ENCODE measurements at places on chromosomes 6 and 20. TPM values are rescaled to one million over a fixed set of nuclear protein-coding genes. Genes with fewer than 3 reads are reported as not detected.
A peak's percentile ranks its signal among the peaks of the same experiment; 100 is the strongest.

Gene GMDS
- total RNA-seq: 8.9 TPM

Gene TSBP1
- total RNA-seq: not detected

Gene TMEM30A
- 88.3 TPM for total RNA-seq

Gene ARMC2
- 6.9 TPM for total RNA-seq

Gene TUBB1
- not detected for total RNA-seq

Gene FILIP1
- 0.69 TPM for total RNA-seq

Gene MUC22
- total RNA-seq: not detected

Gene C20orf204
- 3.9 TPM for total RNA-seq

Gene WFDC5
- total RNA-seq: not detected

Gene SYS1
- total RNA-seq: 17.7 TPM

Gene SUMO4
- 1.3 TPM for total RNA-seq

Gene FAM83B
- total RNA-seq: not detected

DNA sequence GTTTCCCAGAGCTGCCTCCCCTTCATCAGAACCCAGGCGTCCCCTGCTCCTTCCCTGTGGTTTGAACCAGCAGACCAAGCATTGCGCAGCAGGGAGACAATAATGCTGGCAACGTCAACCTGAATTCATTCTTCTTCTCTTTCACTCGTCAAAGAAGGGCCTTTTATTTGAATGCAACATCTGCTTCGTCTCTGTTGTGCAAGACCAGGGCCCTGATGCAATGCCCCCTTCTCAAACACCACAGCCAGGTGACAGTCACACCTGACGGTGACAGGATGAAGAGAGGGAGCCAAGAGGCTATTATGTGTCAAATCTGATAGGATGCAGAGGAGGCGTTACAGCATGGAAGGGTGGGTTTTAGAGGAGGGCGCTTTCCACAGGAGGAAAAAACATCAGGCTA is 8.0 kb downstream of the INSM1 start:
- H3K27me3 ChIP-seq: peaks cover 15% of the 10 kb centered on the region
- DNase-seq: no peak
- no peak overlapping the region for H3K4me3 ChIP-seq
- H3K36me3 ChIP-seq: peaks cover 43% of the 10 kb centered on the region
- H3K4me1 ChIP-seq: peaks cover 30% of the 10 kb centered on the region
- peak overlapping the region; percentile 16 for H3K27ac ChIP-seq

- peaks cover 13% of the 10 kb centered on the region for H3K27me3 ChIP-seq
- H3K27ac ChIP-seq: no peak overlapping the region
- H3K36me3 ChIP-seq: peaks cover 4% of the 10 kb centered on the region
- peaks cover 33% of the 10 kb centered on the region for H3K4me1 ChIP-seq
- H3K4me3 ChIP-seq: peak overlapping the region; percentile 63
- no peak for DNase-seq
These were observed 9.0 kb downstream of the GNAS-AS1 start for GRCh38 chr20:58841539-58842264.

- H3K27ac ChIP-seq: no peak overlapping the region
- H3K27me3 ChIP-seq: peaks cover 1% of the 10 kb centered on the region
- H3K4me3 ChIP-seq: no peak overlapping the region
- H3K4me1 ChIP-seq: no peaks in the 10 kb centered on the region
These were observed 45.3 kb downstream of the CLIC5 start for GRCh38 chr6:45970326-45970725.

- no peak overlapping the region for H3K4me3 ChIP-seq
- H3K36me3 ChIP-seq: peaks cover 11% of the 10 kb centered on the region
- DNase-seq: no peak
These were observed 101.5 kb downstream of the RPP40 start for GRCh38 chr6:4902363-4902762.

DNA sequence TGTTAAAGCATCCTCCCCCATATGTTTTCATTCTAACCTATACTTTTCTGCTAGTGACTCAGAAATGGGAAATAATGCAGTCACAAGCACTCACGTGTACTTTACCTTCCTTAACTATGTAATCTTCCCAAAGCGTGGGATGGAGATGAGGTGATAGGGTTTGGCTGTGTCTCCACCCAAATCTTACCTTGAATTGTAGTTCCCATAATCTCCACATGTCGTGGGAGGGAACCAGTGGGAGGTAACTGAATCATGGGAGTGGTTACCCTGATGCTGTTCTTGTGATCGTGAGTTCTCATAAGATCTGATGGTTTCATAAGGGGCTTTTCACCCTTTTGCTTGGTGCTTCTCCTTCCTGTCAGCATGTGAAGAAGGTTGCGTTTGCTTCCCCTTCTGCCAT is 35.4 kb downstream of the AGPAT4 start:
- DNase-seq: no peak
- peaks cover 47% of the 10 kb centered on the region for H3K4me1 ChIP-seq
- H3K27me3 ChIP-seq: peaks cover 3% of the 10 kb centered on the region
- H3K4me3 ChIP-seq: peak overlapping the region; percentile 22

DNA sequence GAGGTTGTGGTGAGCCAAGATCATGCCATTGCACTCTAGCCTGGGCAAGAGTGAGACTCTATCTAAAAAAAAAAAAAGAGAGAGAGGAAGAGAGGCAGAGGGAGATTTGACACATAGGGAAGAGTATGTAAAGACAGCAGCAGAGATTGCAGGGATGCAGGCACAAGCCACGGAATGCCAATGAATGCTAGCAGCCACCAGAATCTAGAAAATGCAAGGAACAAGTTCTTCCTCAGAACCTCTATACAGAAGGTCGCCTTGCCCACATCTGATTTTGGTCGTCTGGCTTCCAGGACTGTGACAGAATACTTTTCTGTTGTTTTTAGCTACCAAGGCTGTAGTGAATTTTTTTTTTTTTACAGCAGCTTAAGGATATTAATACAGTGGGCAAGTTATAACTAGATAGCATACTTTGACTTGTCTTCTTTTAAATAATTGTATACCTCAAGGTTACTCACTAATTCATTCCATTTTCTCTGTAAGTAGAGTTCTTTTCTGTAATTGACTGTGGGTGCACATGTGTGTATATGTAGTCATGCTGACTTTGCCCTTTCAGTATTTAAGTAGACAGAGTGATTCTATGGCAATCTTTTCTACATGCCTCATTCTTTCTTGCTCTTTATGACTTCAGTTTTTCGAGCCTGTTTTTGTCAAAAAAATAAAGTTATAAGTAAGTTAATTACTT is 402.2 kb downstream of the GJA1 start:
- H3K27me3 ChIP-seq: no peaks in the 10 kb centered on the region
- no peak for DNase-seq
- no peaks in the 10 kb centered on the region for H3K4me1 ChIP-seq
- no peak overlapping the region for H3K4me3 ChIP-seq
- H3K36me3 ChIP-seq: no peaks in the 10 kb centered on the region

GRCh38 chr6:31308050-31308844 is 36.4 kb upstream of the HLA-C start:
- H3K27me3 ChIP-seq: peaks cover 1% of the 10 kb centered on the region
- no peaks in the 10 kb centered on the region for H3K36me3 ChIP-seq
- no peaks in the 10 kb centered on the region for H3K4me1 ChIP-seq
- no peak overlapping the region for H3K4me3 ChIP-seq
- H3K27ac ChIP-seq: no peak overlapping the region

GRCh38 chr20:50358971-50359370 is 151.2 kb upstream of the PTPN1 start:
- H3K36me3 ChIP-seq: no peaks in the 10 kb centered on the region
- H3K4me3 ChIP-seq: no peak overlapping the region
- H3K27ac ChIP-seq: no peak overlapping the region
- DNase-seq: no peak

- peaks cover 2% of the 10 kb centered on the region for H3K27me3 ChIP-seq
- H3K4me3 ChIP-seq: no peak overlapping the region
- H3K27ac ChIP-seq: no peak overlapping the region
- H3K36me3 ChIP-seq: no peaks in the 10 kb centered on the region
- no peak for DNase-seq
- no peaks in the 10 kb centered on the region for H3K4me1 ChIP-seq
These were observed 5.0 kb upstream of the CPNE1 start for GRCh38 chr20:35669681-35670080.

GRCh38 chr6:45858691-45859090 is 157.0 kb downstream of the CLIC5 start:
- no peaks in the 10 kb centered on the region for H3K4me1 ChIP-seq
- no peaks in the 10 kb centered on the region for H3K27me3 ChIP-seq
- H3K4me3 ChIP-seq: no peak overlapping the region
- no peaks in the 10 kb centered on the region for H3K36me3 ChIP-seq

DNA sequence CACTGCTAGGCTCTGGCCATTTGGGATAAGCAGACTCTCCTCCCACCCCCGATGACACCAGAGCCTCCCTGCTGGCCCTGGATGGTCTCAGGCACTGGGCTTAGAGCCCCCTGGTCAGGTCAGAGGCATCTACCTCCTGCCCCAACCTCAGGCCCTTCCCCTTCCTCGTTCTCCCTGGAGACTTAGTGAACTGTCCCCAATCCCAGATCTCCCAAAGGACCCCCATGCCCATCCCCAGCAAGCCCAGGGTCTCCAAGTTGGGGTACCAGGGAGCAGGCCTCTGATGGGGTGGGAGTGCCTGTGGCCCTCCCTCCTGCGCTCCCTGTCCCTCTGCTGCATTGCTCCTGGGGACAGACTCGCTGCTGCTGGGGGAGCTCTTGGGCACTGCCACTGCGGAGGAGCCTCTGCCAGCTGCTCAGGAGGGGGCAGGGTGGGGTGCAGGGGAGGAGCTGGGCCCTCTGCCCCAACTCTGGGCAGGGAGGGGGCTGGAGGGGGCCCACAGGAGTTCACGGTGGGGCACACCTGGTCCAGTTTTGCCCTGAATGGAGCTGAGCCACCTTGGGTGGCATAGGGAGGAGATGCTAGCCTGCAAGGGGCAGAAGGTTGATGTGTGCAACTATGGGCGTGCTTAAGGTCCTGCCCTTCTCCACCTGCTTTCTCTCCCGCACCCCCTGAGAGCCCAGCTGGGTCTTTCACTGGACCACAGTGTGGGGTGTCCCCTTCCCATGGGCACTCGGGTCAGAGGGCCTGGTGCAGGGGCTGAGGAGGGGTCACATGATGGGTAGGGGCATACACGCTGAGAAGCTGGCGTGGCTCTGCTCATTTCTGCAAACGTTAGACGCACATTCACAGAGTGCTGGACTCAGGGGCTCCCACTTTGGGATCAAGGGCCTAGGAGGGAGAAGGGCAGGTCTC is 40.4 kb downstream of the SPDEF start:
- no peaks in the 10 kb centered on the region for H3K36me3 ChIP-seq
- no peak overlapping the region for H3K27ac ChIP-seq
- H3K4me1 ChIP-seq: peaks cover 15% of the 10 kb centered on the region
- H3K4me3 ChIP-seq: peak overlapping the region; percentile 25
- no peak for DNase-seq
- H3K27me3 ChIP-seq: peaks cover 9% of the 10 kb centered on the region

DNA sequence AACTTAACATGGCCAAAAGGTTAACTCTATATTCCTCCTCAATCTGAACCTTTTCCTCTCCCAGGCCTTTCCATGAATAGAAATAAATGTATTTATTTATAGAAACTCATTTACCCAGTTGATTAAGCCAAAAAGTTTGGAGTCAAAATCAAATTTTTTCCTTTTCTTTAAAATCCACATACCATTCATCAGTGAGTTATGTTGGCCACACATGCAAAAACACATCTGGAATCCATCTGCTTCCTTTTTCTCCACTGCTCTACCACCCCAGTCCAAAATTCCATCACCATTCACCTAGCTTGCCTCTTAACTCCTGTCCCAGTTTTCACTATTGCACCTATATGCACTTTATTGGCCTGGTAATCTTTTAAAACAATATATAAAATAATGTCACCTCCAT is 62.4 kb upstream of the TMEM200A start:
- H3K4me3 ChIP-seq: no peak overlapping the region
- no peaks in the 10 kb centered on the region for H3K36me3 ChIP-seq
- no peak for DNase-seq
- no peaks in the 10 kb centered on the region for H3K27me3 ChIP-seq
- no peak overlapping the region for H3K27ac ChIP-seq
- H3K4me1 ChIP-seq: no peaks in the 10 kb centered on the region

GRCh38 chr6:63789699-63790098 is 154.1 kb downstream of the PHF3 start:
- no peaks in the 10 kb centered on the region for H3K27me3 ChIP-seq
- no peaks in the 10 kb centered on the region for H3K36me3 ChIP-seq
- H3K4me3 ChIP-seq: no peak overlapping the region
- DNase-seq: no peak
- H3K27ac ChIP-seq: no peak overlapping the region

DNA sequence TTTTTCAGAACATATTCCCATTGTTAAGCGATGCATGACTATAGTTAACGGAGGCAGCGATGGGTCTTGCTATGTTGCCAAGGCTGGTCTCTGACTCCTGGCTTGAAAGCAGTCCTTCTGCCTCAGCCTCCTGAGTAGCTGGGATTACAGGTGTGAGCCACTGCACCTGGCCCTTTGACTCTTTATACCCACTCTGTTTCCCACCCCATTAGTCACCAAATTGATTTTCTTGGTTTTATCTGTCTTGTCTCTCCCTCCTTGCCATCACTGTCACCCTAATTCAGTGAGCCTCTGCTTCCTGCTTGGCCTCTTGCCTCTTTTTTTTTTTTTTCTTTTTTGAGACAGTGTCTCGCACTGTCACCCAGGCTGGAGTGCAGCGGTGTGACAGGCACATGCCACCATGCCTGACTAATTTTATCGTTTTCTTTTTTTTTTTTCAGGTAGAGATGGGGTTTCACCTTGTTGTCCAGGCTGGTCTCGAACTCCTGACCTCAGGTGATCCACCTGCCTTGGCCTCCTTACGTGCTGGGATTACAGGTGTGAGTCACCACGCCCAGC is 31.3 kb downstream of the ZFAND3 start:
- H3K4me3 ChIP-seq: no peak overlapping the region
- no peak for DNase-seq
- peaks cover 3% of the 10 kb centered on the region for H3K27me3 ChIP-seq

DNA sequence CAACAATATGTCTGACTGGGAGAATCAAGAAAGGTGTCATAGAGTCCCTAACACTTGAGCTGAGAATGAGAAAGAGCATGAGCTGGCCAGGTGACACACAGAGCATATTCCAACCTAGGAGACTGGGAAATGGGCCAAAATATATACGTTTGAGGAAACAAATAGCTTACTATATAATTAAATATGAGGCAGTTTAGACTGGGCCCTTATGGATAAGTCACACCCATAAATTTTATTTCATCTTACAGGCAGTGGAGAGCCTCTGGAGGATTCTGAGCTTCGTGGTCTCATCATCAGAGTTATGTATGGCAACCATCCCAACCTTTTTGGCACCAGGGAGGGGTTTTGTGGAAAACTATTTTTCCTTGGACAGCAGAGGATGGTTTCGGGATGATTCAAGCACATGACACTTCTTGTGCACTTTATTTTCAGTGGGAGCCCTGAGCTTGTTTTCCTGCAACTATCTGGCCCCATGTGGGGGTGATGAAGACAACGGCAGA is 12.9 kb upstream of the NQO2 start:
- H3K36me3 ChIP-seq: no peaks in the 10 kb centered on the region
- peak overlapping the region; percentile 20 for H3K27ac ChIP-seq
- peak overlapping the region; percentile 1 for H3K4me3 ChIP-seq
- H3K27me3 ChIP-seq: peaks cover 9% of the 10 kb centered on the region
